ENCODE measurements at places on chromosomes 5 and 9. TPM values are rescaled to one million over a fixed set of nuclear protein-coding genes. Genes with fewer than 3 reads are reported as not detected.

Gene ZBED3
- total RNA-seq = 0.29 TPM

Gene WNT8A
- not detected for total RNA-seq

Gene AGPAT2
- 53.5 TPM for total RNA-seq

Gene C5orf46
- not detected for total RNA-seq

Gene CCL28
- 4.2 TPM for total RNA-seq
